ENCODE measurements at places on chromosomes 16 and 17.

- DNase-seq = no peak
These were observed 353.3 kb downstream of the C16orf95 start for GRCh38 chr16:86963600-86964575.

- no peak for DNase-seq
These were observed 559 bp upstream of the NXPH3 start for GRCh38 chr17:49574945-49575678.

GRCh38 chr16:87924811-87925670 lies 11.3 kb downstream of the CA5A start:
- no peak for DNase-seq

GRCh38 chr17:38341035-38341721 lies 2.6 kb downstream of the GPR179 start:
- DNase-seq = peak; percentile 85

GRCh38 chr16:82524976-82525375 lies 101.8 kb upstream of the CDH13 start:
- DNase-seq = no peak

DNA sequence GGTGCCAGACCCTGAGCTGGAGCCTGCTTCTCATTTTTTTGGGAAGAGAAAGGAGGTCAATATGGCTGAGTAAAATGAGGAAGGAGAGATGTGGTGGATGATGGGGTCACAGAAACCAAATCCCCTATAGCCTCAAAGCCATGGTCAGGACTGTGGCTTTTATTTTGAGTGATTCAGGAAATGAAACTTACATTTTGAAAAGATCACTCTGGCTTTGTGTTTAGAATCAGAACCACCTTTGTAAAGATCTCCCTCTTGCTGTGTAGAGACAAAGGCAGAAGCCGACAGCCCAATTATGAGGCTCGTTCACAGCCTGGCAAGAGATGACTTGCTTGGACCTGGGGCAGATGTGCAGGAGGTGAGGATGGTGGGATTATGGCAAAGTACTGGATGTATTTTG lies 121.6 kb upstream of the ANKFN1 start:
- DNase-seq = no peak

- no peak for DNase-seq
These were observed 197.1 kb downstream of the HS3ST4 start for GRCh38 chr16:25888868-25889267.

DNA sequence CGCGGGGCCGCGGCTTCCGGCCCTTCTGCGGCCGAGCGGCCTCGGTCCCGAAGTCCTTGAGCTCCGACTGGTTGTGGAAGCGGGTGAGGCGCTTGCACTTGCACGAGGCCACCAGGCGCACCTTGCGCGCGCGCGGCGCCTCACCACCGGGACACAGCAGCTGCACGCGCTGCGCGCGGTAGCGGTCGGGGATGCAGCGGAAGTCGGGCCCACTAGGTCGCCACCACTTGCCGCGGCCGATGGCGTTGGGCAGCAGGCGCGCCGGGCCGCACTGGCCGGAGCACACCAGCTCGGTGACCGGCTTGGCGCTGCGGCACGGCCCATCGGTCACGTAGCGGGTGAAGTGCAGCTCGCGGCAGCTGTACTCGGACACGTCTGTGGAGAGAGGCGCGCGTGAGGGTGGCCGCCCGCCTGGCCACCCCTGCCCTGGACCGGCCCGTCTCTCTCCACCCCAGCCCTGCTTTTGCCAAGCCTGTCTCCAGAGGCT lies 3.2 kb downstream of the SOST start:
- no peak for DNase-seq

DNA sequence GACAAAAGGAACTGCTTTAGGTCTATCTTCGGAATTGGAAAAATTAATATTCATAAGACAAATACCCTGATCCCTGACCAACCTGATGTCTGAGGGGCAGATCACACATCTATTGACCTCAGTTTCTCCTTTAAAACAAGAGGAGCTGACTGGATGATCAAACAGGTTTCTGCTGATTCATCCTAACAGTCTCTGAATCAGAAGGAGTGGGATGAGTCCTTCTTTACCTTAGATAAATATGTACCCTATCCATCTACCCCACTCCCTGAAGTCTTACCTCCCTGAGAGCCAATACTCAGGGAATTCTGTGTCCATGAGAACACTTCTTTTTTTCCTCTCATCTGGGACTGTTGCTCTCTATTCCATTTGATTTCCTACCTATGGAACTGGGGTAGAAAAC lies 80.3 kb upstream of the CRHR1 start:
- DNase-seq = no peak

GRCh38 chr17:64418506-64419339 lies 28.1 kb upstream of the PECAM1 start:
- DNase-seq = no peak

DNA sequence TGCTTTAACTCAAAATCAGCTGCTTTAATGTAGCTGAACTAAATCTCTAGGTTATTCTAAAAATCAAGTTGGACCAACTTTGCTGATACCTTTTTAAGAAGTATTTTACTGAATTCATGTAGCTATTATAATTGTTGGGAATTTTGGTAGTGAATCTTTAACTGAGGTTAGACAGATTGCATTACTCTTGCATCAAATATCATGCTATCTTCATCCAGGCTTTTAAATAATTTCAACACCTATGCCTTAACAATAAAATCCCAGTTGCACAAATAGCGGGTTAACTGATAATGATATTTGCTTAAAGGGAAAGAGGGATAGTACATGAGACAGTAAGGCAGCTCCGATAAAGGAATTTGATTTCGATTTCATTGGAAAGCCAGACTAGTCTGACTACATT lies 241.3 kb upstream of the TBX2 start:
- DNase-seq = no peak

GRCh38 chr17:18064053-18064452 lies 23.7 kb upstream of the DRG2 start:
- no peak for DNase-seq

DNA sequence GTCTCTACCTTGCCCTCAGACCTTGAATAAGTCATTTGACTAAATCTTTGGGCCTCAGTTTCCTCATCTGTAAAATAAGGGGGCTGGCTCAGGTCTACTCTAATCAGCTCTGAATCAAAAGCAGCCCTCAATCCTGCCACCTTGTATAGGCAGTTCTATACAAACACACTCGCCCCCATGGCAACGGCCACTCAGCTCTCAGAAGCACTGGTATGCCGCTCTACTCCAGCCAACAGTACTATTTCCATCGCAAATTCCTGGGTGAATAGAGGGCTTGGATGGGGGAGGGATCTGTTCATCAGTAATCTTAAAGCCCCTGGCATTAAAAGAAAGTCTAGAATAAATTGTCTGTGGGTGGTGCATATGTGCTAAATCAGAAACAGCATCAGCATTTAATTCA lies 21.2 kb upstream of the TAOK1 start:
- no peak for DNase-seq

GRCh38 chr17:14320098-14320497 lies 19.2 kb downstream of the HS3ST3B1 start:
- DNase-seq = no peak

DNA sequence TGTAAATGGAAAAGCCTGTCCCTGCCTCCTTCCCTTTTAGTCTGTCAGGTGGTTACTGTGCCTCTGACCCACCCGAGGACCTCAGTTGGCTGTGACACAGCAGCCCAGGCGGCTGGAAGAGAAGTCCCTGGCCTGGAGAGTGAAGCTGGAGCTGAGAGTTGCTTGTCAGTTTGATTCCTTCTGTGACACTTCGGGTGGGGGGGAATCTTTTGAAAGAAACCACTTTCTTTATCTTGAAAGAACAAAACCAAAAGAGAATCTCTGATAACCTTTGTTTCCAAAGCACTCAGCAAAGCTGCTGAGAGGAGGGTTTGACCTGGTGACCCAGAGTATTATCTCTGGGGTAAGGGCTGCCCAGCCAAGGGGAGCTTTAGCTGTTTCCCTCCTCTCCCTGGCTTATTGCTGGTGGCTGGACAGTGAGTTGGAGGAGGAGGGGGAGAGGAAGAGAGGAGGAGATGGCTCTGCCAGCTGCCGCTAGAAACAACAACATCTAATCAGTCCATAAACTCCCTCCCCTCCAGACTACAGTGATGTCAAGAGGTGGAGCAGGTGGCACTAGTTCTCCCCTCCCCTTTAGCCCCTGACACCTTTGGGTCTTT lies 34.0 kb downstream of the YPEL2 start:
- DNase-seq = peak; percentile 49

DNA sequence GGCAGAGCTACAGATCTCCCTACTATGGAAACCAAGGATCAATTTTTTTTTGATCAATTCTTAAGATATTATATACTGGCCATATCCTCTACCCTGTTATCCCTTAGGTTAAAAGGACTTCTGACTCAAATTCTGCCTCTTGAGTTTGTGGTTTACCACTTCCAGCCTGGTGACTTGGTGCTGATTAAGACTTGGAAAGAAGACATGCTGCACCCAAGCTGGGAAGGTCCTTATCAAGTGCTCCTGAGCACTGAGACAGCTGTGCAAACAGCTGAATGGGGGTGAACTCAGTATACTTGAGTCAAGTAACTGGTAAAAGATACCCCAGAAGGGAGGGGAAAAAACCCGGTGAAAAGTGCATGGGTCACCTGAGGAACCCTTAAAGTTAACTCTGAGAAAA lies 20.5 kb upstream of the SPACA3 start:
- DNase-seq = no peak

DNA sequence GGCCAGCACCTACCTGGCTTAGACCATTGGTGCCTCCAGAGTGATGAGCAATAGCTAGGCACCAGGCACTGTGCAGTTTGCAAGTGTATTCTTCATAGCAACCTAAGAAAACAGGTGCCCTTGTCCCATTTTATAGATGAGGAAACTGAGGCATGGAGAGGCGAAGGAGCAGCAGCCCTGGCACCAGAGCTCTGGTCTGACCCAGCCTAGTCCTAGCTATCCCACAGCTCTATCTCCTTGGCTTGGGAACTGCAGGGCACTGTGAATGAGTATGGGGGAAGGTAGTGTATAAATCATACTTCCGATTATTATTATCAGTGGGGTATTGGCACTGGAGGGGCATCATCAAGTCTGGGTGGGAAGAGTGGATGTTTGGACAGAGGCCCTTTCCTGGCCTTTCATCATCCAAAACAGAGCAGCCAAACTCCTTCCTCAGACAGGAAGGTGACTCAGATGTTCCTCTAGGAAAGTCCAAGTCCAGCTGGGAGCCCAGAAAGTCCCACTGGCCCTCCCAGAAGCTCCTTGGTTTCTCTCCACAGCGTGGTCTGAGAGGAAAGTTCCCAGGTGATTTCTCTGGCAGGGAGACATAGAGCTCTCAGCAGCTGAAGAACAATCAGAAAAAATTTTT lies 32.0 kb upstream of the PLLP start:
- no peak for DNase-seq
